ENCODE measurements at places on chromosomes 4 and X.

DNA sequence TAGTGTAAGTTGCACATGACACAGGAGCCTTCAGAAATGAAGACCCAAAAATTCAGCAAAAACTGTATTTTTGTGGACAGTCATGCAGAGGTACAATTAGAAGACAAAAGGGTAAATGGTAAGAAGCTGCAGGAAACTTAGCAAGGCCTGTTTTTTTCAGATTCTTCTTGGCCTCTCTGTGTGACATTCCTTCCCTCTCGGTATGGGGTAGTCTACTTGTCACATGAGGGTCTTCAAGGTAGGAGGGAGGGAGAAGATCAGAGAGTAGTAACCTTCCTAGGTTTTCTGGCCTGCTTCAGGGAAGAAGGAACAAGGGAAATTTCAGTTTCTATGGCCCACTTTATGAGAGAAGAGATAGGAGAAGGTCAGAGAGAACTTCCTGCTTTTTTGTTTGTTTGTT is 230.4 kb upstream of the PPP1R2C start:
- DNase-seq, result no peak

DNA sequence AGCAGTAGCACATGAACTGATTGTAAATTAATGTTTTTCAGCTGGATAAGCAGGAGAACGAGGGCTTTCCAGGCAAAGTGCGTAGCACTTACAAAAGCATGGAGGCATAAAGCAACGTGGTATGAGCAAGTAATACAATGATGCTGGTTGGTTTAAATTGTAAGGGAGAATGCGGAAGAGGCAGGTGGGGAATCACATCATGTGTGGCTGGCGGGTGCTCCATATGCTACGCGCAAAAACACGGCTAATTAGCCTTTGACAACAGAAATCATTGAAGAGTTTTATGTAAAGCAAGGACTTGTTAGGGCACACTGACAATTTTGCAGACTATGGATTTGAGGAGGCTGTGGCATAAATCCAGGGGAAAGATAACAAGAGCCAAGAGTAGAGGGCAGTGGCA is 14.6 kb downstream of the SYTL4 start:
- peak; percentile 81 for DNase-seq

GRCh38 chr4:24743206-24743605 is 52.2 kb upstream of the SOD3 start:
- no peak for DNase-seq

GRCh38 chr4:67744561-67745283 is 9.5 kb downstream of the GNRHR start:
- DNase-seq, result no peak

DNA sequence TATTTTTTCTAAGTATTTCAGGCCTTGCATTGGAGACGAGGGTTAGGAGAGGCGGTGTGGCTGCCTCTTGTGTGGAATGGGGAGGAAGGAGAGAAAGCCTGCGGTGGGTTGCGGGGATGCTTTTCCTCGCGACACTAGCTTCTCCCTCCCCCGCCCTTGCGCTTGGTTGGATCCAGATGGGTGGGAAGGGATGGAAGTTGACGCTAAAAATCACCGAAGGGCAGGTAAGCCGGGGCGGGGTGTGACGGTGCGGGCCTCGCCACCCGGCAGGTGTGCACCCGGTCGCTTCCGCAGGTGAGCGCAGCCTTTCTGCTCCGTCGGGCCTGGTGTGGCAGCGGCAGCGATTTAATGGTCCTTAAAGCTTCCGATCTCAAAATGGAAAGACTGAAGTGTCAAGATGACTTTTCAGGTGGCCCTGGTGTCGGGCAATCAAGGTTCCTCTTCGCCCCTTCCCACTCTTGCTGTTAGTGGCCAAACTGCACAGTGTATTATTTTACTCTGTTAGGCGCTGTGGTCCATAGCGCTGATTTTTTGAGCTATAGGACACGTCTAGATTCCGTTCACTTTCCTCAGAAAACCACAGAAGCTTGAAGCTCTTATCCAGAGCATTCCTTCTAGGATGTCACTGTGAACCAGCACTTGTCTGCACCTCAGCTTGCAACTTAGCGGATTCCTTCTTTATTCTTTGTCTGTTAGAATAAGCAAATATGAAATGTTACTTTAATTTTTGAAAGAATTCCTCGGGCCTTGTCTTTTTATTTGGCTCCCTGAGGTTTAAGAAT is 765 bp downstream of the ENOPH1 start:
- peak; percentile 13 for DNase-seq

- no peak for DNase-seq
These were observed 8.6 kb upstream of the CCDC149 start for GRCh38 chr4:24921491-24921890.

DNA sequence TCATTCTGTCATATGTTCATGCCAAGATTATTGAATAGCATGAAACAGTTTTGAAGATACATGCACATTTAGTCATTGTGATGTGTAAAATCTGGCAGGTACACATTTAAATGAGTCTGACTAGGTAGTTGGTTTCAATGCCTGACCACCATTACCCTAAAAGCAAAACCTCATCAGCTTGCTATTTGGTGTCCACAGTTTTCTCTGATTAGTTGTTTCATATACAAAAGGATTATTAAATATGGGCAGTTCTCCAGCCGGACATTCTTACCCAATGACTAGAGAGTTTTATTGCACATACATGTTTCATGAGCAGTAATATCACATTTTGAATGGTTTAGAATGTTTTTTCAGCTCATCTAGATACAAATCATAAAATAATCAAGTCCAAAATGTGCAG is 23.7 kb downstream of the DCHS2 start:
- DNase-seq, result no peak

- no peak for DNase-seq
These were observed 345.3 kb upstream of the BMP3 start for GRCh38 chr4:80685214-80685613.

DNA sequence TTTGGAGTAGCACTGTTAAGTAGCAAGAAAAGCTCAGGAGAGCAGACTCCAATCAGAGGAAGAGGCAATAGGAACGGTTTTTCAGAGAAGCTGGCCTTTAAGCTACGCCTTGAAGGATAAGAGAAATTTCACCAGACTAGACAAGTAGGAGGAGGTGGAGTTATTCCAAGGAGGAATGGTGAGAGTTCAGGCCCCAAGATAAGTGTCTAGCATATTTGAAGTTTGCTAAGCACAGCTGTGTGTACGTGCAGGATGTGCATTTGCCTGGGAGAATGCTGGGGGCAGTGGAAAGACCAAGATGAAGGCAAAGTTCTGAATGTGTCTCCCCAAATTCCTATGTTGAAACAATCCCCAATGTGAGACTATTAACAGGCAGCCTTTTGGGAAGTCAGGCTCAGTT is 91.6 kb downstream of the SOWAHB start:
- DNase-seq, result no peak

- no peak for DNase-seq
These were observed 26.8 kb upstream of the SPARCL1 start for GRCh38 chr4:87555773-87556619.

DNA sequence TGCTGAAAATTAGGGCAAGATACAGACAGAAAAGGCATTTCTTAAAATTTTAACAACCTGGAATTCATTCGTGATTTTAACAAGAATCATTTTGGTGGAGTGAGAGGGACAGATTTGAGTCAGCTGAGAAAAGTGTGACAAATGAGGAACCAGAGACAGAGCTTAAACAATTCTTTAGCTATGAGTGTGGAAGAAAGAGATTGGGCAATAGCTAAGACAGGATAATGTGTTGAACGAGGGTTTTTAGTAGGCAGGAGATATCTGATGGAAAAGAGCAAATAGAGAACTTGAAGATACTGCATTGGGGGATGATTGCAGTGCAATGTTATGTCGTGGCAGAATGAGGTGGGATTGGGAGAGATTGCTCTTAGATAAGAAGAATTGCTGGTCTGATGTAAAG is 164.2 kb upstream of the SPRY1 start:
- no peak for DNase-seq

GRCh38 chrX:20252381-20253231 is 14.1 kb downstream of the RPS6KA3 start:
- DNase-seq, result peak; percentile 20

Data from NCI-H524 (cell line).